ENCODE measurements at places on chromosomes 13 and 19.

DNA sequence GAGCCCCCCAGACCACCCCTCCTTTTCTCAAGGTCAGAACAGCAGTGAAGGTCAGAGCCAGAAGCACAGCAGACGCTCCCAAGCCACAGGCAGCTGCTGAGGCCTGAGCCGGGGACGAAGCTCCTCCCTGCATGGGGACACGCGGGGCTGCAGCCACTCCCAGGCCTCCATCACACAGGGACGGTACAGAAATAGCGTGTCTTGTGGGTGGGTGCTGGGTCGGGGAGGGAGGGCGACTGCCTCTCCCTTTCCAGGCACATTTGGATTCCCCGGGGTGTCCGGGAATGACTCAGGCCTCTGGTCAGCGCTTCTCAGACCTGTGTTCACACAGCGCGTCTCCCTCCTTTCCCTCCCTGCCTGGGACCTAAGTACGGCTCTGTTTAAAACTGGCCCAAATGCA, 33.2 kb downstream of the RASA3 start:
- no peak for DNase-seq

DNA sequence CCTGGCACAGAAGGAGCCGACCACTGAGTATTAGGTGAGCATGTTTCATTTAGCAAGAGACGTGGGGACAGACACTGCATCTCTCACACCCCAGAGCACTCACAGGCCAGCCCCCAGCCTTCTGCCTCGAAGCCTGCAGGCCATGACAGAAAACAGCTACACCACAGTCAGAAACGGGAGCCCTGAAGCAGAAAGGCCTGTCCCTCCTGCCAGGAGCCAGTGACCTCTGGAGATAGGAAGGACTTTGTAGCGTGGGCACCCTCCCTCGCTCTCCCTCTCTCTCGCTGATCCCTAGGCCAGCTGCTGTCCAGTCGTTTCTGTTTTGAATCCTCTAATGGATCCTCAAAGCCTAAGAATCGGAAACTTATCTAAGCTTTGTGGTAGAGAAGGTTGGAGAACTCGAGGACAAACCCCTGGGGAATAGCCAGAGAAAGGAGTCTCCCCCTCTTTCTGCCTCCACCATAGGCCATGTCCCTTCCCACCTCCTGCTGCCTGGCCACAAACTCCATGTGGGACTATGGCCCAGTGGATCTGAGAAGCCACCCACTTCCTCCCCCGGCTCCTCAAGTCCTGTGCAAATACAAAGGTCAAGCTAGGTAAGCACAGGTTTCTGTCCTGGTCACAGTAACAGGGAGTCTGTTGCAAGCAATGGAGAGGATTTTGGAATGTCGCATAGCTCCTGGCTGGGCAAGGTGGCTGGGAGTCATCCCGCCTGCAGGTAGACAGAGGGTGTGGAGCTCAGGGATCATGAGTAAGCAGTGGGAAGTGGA, 95.1 kb downstream of the NUFIP1 start:
- DNase-seq = no peak

GRCh38 chr13:35343417-35343816, 133.1 kb downstream of the MAB21L1 start:
- no peak for DNase-seq

GRCh38 chr13:86792153-86792651, 879.0 kb upstream of the SLITRK5 start:
- DNase-seq = no peak

DNA sequence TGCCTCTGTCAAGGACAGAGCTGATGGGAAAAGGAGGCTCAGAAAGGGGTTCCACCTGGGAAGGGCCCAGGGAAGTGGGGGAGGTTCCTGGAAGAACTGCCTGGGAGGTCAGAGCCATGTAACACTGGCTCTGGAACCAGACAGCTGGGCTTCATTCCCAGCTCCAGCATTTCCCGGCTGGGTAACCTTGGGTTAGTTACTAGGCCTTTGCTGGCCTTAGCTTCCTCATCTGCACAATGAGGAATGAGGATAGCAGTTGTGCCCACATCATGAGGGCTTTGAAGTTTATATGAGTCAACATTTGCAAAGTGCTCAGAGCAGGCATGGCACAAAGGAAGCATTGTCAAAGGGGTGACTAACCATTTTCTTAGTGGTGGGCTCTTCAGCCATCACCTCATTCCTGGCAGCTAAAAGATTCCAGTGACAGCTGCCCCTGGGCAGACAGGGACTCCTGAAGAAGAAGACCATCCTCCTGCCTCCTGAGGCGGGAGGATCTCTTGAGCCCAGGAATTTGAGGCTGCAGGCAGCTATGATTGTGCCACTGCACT, 1.7 kb upstream of the DNAJB1 start:
- DNase-seq = no peak

- no peak for DNase-seq
These were observed 255.9 kb upstream of the SOX21 start for GRCh38 chr13:94968040-94968756.

DNA sequence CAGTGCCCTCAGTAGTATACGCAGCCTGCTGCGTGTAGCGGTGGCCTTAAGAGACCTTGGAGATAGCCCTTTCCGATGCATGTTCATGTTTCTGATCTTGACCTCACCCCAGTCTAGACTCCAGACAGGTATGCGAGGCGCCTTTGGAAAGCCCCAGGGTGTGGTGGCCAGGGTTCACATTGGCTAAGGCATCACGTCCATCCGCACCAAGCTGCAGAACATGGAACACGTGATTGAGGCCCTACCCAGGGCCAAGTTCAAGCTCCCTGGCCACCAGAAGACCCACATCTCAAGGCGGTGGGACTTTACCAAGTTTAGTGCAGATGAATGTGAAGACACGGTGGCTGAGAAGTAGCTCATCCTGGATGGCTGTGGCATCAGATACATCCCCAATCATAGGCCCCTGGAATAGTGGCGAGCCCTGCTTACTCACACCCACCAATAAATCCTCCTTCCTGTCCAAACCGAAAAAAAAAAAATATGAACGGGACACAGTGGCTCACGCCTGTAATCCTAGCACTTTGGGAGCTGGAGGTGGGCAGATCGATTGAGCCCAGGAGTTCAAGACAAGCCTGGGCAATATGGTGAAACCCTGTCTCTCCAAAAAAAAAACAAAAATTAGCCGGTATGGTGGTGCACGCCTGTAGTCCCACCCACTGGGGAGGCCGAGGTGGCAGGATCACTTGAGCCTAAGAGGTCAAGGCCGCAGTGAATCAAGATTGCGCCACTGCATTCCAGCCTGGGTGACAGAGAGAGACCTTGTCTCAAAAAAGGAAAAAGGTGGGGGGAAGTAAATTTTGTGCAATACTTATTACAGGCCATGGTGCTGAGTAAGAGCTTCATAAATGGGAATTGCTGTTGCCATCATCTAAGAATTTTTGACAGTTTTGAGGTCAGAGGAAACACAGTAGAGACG, 12.4 kb upstream of the CBLC start:
- DNase-seq = no peak

DNA sequence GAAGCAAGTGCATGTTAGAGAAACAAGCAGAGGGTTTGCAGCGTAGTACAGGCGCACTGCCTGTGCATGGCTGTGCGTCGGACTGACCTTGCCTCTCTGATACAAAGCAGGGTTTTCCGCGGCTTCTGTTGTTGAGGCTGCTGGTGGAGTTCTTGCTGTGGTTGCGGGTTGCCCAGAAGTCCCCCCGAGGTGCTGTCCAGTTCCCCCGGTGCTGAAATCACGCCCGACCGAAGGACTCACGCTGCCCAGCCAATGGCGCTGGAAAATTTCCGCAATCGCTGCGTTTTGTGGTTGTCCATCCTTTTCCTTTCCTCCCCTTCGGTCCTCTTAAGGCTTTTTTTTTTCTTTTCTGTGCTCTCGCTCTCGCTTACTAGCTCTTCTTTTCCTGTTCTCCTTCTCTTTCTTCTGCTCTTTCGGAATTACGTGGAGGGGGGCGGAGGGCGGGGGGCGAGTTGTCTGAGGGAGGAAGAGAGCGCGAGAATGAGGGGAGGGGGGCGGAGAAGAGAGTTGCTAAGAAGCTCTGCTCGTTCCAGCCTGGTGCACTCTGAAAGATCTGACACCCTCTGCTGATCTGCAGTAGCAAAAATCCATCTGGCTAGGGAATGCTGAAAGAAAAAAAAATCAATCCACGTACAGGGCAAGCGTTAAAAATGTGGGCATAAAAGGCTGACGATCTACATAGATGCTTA, at the start of gene SLITRK1:
TSS of gene SLITRK1 (minus strand) at position 558 of the 689 bp plus-strand sequence. CDS start 967 bp downstream, outside the sequence.
- no peak for DNase-seq

Data from stimulated activated CD8-positive, alpha-beta memory T cell treated with anti-CD3 and anti-CD28 coated beads, Interleukin-4, amount 100 ng/mL, for 1 hour (primary cell).